Activated T-cell treated with anti-CD3 and anti-CD28 coated beads, Interleukin-2, amount 50 U/mL, for 24 hours (primary cell): ENCODE measurements at places on chromosomes 5 and 9.

GRCh38 chr5:17415321-17415758 is 82.7 kb upstream of the TAF11L2 start:
- H3K4me3 ChIP-seq: no peak overlapping the region
- DNase-seq: no peak
- H3K27me3 ChIP-seq: no peaks in the 10 kb centered on the region
- no peaks in the 10 kb centered on the region for H3K4me1 ChIP-seq
- no peak overlapping the region for H3K27ac ChIP-seq

GRCh38 chr5:129392681-129393080 is 67.4 kb upstream of the ADAMTS19 start:
- H3K27ac ChIP-seq: no peak overlapping the region
- H3K27me3 ChIP-seq: no peaks in the 10 kb centered on the region
- no peak for DNase-seq
- no peaks in the 10 kb centered on the region for H3K36me3 ChIP-seq
- no peaks in the 10 kb centered on the region for H3K4me1 ChIP-seq

DNA sequence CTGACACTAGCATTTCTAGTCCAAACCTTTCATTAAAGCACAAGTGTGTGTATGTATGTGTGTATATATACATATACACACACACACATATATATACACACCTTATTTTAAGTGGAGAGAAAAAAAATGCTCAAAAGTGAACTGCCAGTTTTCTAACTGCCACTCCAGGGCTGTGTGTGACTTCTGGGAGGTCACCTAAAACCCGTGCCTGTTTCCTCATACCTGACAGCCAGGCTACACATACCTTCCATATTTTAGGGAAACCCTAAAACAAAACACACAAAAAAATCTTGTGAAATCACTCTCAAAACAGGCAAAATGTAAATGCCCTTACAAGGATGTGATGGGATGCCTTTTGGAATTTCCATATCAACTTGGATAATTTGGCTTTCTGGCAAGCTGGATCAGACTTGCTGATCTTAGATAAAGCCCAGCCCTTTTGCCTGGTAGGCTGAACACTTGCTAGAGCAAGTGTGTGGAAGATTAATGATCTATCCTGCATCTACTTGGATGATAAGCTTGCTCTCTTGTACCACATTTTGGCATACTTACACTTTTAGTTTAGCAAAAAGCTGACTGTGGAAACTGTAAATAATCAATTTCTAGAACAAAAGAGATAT is 127.8 kb downstream of the GNAQ start:
- DNase-seq: no peak
- H3K27me3 ChIP-seq: no peaks in the 10 kb centered on the region
- no peak overlapping the region for H3K4me3 ChIP-seq
- peaks cover 10% of the 10 kb centered on the region for H3K36me3 ChIP-seq
- H3K27ac ChIP-seq: no peak overlapping the region

DNA sequence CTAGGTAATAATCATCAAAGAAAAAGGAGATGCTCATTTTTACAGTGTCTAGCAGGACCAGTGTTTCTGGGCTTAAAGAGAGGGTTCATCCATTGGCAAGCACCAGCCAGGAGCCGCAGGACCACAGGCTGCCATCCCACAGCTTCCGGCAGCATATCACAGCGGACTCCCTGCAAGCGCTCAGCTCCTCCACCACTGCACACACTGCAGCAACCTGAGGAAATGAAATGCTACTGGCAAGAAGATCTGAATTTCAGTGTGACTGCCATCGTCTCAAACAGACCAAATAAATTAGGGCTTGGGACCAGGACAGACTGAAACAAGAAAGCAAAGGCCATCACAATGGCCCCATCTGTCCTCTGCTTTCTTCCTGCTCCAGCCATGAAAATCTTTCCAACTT is 114.2 kb downstream of the TTC39B start:
- no peaks in the 10 kb centered on the region for H3K27me3 ChIP-seq
- H3K4me1 ChIP-seq: peaks cover 19% of the 10 kb centered on the region
- H3K27ac ChIP-seq: no peak overlapping the region
- no peak for DNase-seq

- H3K27me3 ChIP-seq: no peaks in the 10 kb centered on the region
- DNase-seq: no peak
- no peak overlapping the region for H3K27ac ChIP-seq
- H3K4me1 ChIP-seq: no peaks in the 10 kb centered on the region
Measured at GRCh38 chr5:146409054-146409671, 38.0 kb upstream of the TCERG1 start.

GRCh38 chr5:112977440-112977861 is 853 bp downstream of the DCP2 start:
- peak overlapping the region; percentile 98 for H3K27ac ChIP-seq
- H3K27me3 ChIP-seq: no peaks in the 10 kb centered on the region
- H3K4me1 ChIP-seq: peaks cover 53% of the 10 kb centered on the region
